Tibial nerve (tissue), 4 donors: ENCODE measurements at places on chromosomes 6 and 20. TPM values are rescaled to one million over a fixed set of nuclear protein-coding genes. Genes with fewer than 3 reads are reported as not detected.

- H3K27ac ChIP-seq: no peak within 1 kb of the TSS
- H3K36me3 ChIP-seq: no peaks in the 10 kb centered on the region
- DNase-seq: no peak
- peak within 1 kb of the TSS; percentile 22 for H3K4me3 ChIP-seq
- peaks cover 58% of the 10 kb centered on the region for H3K27me3 ChIP-seq
- H3K4me1 ChIP-seq: peaks cover 5% of the 10 kb centered on the region
Measured at GRCh38 chr6:10886691-10887502, at the start of gene SYCP2L. Gene SYCP2L, plus strand, starts transcription at chr6:10887052. Its CDS starts 75 bp downstream, at chr6:10887127.

GRCh38 chr6:163460307-163460782, 45.8 kb downstream of the QKI start:
- H3K4me1 ChIP-seq: no peaks in the 10 kb centered on the region
- H3K27me3 ChIP-seq: no peaks in the 10 kb centered on the region
- H3K36me3 ChIP-seq: no peaks in the 10 kb centered on the region
- H3K27ac ChIP-seq: peak overlapping the region; percentile 74

- H3K4me1 ChIP-seq: peaks cover 35% of the 10 kb centered on the region
- no peak overlapping the region for H3K4me3 ChIP-seq
- H3K36me3 ChIP-seq: no peaks in the 10 kb centered on the region
- no peak overlapping the region for H3K27ac ChIP-seq
- H3K27me3 ChIP-seq: no peaks in the 10 kb centered on the region
Measured at GRCh38 chr6:136059308-136059707, 190.8 kb downstream of the MTFR2 start.

GRCh38 chr20:61819921-61820825, 245.5 kb downstream of the TAF4 start:
- no peak overlapping the region for H3K27ac ChIP-seq
- no peak overlapping the region for H3K4me3 ChIP-seq
- H3K36me3 ChIP-seq: no peaks in the 10 kb centered on the region
- no peaks in the 10 kb centered on the region for H3K4me1 ChIP-seq
- H3K27me3 ChIP-seq: no peaks in the 10 kb centered on the region

- H3K4me3 ChIP-seq: peak overlapping the region; percentile 78
- H3K27me3 ChIP-seq: no peaks in the 10 kb centered on the region
- no peak for DNase-seq
- H3K27ac ChIP-seq: peak overlapping the region; percentile 95
Measured at GRCh38 chr6:20211941-20212391, 303 bp downstream of the MBOAT1 start.

DNA sequence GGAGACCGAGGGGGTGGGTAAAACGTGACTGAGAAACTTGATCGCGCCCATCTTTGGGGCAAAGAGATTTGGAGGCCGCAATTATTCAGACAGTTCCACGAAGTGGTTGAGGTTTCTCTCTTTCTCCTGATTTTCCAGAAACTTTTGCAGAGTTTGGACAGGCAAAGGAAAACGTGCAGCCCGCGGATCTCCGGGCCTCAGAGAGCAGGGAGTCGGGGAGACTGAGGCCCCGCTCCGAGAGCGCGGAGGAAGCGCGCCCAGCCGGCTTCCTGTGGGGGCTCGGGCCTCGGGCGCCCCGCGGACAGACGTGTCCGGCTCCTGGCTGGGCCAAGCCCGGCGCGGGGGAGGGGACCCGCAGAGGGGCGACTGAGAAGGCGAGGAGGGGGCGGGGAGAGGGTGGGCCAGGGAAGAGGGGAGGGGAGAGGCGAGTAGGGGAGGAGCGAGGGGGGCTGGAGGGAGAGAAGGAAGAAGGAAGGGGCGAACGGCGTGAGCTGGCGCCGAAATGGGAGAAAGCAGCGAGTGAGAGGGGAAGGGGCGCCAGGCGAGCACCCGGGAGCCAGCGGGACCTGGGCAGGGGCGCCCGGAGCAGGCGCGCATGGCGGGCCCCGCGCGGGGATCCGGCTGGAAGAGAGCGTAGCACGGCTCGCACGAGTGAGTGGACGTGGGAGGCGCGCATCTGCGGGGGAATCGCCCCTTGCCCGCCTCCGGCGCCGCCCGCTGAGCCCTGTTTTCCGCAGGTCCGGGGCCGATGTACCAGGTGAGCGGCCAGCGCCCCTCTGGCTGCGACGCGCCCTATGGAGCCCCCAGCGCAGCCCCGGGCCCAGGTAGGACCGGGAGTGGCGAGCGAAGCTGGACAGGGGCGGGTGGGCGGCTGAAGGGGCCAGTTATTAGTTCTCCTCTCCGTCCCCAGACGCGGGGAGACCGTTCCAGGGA, at the start of gene MDFI:
Gene MDFI (plus strand): TSS at position 467 of the 933 bp plus-strand sequence. CDS start 282 bp downstream, at position 749.
- no peak for DNase-seq
- peak within 1 kb of the TSS; percentile 60 for H3K27ac ChIP-seq
- H3K4me1 ChIP-seq: peaks cover 27% of the 10 kb centered on the region
- H3K27me3 ChIP-seq: no peaks in the 10 kb centered on the region
- H3K4me3 ChIP-seq: peak within 1 kb of the TSS; percentile 43

GRCh38 chr6:87572883-87573282, 16.9 kb downstream of the RARS2 start:
- H3K4me1 ChIP-seq: no peaks in the 10 kb centered on the region
- H3K4me3 ChIP-seq: no peak overlapping the region
- no peak for DNase-seq
- no peak overlapping the region for H3K27ac ChIP-seq
- peaks cover 7% of the 10 kb centered on the region for H3K36me3 ChIP-seq

DNA sequence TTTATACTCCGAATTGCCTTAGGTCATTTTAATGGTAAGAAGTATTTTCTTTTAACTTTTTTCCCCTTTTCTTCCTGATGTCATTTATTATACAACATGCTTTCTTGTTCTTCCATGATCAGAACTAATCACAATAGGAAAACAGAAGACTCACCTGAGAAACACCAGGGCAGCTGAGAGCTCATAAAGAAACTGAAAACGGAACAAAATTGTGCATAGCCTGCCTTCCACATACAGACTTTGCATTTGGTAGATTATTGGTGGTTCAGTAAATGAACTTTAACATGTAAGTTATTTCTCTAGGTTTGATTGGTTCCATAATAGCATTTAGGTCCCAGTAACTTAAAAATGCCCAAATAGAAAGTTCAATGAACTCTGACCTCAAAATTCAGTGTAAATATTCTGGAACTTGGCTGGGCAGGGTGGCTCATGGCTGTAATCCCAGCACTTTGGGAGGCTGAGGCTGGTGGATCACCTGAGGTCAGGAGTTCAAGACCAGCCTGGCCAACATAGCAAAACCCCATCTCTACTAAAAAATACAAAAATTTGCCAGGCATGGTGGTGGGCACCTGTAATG, 161.1 kb upstream of the DTNBP1 start:
- H3K4me3 ChIP-seq: no peak overlapping the region
- H3K27ac ChIP-seq: no peak overlapping the region
- DNase-seq: no peak
- H3K36me3 ChIP-seq: no peaks in the 10 kb centered on the region
- no peaks in the 10 kb centered on the region for H3K27me3 ChIP-seq

The ZBTB46 gene
- total RNA-seq: 12.9 TPM

The BEND3 gene
- 1.3 TPM for total RNA-seq

The UBE2C gene
- not detected for total RNA-seq

The PERP gene
- 29.1 TPM for total RNA-seq

The ZKSCAN3 gene
- 4.5 TPM for total RNA-seq
